Stimulated activated CD8-positive, alpha-beta memory T cell treated with anti-CD3 and anti-CD28 coated beads, Interleukin-2, amount 100 ng/mL, for 48 hours (primary cell): ENCODE measurements at places on chromosomes 5 and 9.

DNA sequence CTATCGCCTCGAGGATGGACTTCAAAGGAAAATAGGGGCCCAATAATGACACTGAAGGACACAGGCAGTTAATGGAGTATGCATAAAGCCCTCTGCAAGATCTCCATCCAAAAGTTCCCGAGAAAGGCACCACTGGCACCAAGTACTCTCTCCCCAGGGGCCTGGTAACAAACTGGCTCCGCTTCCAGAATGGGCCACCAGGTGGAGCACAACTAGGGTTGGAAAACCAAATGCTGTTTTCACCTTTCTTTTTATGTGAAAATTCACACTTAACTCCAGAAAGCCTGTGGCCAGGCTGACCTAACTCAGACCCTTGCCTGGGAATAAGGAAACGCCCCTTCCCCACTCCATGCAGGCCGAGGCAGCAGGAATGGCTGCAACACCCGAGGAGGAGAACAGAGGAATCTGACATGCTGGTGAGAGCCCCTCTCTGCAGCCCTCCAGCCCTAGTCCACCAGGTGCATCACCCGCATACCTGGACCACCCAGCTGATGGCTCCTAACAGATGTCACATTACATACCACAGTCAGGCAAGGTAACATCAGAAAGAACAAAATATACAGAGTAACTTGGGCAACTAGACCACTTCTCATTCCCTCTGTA is 42.8 kb downstream of the CAMSAP1 start:
- DNase-seq: peak; percentile 65

DNA sequence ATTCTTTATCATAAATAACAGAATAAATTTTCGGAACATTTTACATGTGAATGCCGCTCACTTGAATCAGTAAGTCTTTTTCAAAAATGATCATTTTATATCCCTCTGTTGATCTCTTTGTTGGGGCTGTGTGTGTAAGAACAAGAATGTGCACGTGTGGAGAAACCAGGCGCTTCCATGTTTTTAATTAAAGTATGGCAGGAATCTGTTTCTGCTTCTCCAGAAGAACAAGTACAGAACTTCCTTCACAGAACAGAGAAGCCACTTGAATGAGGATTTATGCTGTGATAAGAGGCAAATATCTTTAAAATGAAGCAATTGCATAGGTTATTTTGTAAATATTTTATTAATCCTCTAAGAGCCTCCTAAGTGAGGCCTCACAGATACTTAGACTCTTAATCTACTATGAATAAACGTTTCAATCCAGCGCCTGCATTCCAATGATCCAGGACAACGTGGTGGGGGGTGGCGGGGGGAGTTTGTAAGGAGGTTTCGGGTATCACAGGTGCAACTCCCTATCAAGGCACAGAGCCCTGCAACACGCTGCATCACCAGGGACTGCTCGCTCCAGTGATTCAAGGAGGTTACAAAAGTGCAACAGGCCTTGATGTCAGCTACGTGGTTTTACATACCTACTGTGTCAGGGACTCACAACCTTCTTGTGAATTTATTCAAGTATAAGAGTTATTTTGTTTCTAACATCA is 409.2 kb downstream of the BNC2 start:
- no peak for DNase-seq

GRCh38 chr9:34233672-34234071 is 54.8 kb downstream of the UBAP1 start:
- DNase-seq: no peak

GRCh38 chr5:180170106-180170809 is 38.8 kb downstream of the RASGEF1C start:
- DNase-seq: no peak

DNA sequence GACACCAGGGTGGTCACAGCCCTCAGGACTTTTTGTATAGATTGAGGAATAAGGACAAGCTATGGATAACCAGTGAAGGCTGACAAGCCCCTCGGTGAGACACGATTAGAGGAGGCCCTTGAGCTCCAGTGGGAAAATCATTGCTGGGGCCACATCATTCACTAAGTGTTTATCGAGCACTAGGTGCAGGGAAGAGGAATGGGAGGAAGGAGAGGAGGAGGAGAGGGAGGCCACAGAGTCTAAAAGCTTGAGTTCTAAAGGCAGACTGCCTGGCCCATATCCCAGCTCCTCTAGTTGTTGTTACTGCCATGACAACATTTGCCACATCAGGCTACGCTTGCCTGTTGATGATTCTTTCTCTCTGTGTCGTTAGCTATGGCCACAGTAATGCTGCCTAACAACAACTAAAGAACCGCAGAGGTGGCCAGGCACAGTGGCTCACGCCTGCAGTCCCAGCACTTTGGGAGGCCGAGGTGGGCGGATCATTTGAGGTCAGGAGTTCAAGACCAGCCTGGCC is 37.6 kb downstream of the NKX2-5 start:
- DNase-seq: no peak

DNA sequence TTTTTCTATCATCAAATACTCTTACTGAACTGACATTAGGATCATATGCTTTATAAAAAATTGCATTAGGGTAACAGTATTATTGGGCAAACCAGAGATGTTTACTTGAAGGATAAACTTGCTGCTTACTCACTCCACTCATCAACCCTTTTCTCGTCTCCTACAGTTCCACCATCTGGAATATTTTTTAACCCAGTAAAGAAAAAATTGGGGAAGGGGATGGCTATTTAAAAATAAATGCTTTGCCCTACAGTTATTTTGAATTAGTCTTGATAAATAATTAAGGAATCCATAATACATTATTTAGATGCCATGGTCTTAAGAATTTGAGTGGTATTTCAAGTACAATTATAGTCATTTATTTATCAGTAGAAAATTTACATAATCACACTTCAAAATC is 225.8 kb downstream of the MEF2C start:
- DNase-seq: no peak

GRCh38 chr5:175657593-175658271 is at the start of gene HRH2:
Gene HRH2, plus strand, starts transcription at chr5:175658071. Its CDS starts 25,163 bp downstream, at chr5:175683234.
- no peak for DNase-seq

DNA sequence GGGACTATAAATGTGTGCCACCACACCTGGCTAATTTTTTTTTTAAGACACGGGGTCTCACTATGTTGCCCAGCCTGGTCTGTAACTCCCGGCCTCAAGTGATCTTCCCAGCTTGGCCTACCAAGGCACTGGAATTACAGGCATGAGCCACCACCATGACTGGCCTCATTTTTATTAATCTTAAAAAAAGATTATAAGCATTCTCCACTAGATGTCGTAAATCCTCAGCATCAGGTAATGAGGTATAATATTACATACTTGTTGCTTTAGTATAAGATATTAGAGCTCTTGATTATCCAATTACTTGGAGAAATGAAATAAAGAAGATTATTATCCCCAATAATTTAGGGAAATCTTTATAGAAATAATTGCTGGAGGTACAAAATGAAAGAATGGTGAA is 78.2 kb upstream of the HTR1A start:
- no peak for DNase-seq

DNA sequence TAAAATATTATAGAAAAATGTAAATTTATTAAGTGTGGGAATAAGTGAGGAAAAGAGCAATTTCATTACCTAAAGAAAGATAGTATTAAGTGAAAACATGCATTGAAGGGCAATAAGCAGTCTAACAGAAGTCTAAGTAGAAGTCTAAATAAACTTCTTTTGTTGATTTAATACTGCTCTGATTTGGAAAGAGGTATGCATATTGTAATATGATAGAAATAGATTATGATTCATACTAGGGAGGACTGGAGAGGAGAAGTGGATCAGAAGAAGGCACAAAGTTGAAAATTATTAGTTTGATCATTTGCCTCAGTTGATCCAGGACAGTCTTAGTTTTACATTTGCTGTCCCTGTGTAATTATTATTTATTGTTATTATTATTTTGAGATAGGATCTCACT is 6.6 kb upstream of the ERBIN start:
- DNase-seq: no peak

DNA sequence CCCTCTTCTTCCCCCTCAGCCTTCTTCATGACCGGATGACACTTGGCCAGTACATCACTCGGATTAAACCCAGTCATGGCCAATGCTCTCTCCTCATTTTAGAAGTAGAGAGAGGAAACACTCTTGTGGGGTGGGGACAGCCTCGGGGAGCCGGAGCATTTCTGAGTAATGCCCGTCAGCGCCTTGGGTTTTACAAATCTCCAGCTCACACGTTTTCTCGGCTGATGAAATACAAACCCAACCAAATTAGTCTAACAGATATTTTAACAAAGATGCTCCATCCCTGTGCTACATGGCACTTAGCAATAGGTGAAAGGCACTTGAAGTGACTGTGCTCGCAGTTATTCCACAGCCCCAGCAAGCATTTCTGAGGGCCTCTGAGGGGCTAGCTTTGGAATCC is 51.7 kb downstream of the ZNF366 start:
- DNase-seq: no peak

DNA sequence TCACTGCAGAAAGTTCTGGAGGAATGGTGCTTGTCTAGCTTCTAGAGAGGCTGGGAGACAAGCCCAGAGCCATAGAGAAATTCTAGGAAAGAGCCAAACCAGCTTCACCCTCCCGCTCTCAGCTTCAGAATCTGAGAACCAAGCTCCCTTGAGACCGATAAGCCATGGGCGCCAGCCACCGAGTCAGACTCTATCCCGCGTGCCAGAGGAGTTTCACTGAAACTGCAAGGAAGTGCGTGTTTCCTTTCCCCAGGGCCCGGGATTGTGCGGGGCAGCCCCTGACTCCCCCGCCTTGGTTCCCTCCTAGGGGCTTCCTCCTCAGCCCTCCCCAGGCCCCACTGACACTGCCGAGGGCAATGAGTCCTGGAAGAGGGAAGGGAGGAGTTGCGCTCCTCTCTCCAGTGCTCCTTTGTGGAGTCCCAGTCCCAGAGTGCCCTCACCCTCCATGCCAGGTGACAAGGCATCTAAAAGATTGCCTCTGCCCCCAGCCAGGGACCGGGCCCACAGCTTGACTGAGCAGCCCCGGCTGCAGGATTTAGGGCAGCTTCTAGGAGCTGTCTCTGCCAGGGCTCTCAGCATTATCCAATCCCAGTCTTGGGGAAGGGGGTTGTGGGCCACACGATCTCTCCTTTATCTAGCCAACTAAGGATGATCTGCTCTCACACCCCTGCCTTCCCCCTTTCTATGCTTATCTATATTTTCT is 18.4 kb upstream of the TCF7 start:
- no peak for DNase-seq

DNA sequence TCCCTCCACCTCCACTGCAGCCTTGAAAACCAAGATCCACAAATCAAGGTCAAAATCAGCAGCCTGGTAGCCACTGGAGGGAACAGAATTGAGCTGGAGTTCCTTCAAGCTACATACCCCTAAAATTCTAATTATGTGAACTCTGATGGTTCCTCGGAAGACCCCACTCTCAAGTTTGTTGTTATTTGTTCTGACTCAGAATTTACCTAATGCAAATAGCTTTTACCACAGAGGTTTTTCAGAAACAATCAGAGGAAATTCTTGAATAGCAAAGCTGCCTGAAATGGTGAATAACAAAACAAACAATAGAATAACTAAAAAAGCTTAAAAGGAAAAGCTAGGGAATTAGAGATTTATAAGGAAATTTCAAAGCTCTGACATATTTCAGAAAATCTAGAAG is 220.0 kb downstream of the CDH18 start:
- DNase-seq: no peak

- peak; percentile 4 for DNase-seq
Observed at GRCh38 chr9:613771-614347, 227.6 kb upstream of the DMRT1 start.

DNA sequence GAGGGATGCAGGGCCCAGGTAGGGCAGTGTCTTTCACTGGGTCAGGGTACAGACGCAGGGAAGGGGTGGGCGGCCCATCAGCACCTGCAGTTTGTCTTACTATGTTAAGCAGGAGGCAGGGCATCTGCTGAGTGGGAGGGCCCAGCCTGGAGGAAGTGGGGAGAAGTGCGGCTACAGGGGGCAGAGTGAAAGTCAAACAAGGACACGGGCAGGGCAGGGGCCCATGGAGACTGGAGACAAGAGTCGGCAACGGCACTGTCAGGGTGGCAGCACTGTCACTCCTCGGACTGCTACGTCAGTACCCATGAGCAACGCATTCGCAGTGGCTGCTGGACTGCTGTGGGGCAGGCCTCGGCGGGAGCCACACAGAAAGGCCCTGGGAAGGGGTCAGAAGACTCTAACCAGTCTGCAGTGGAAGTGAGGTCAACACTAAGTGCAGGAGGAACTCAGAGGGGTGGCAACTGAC is 19.7 kb downstream of the CAMSAP1 start:
- DNase-seq: peak; percentile 48
